ENCODE measurements at places on chromosomes 16 and 17.

DNA sequence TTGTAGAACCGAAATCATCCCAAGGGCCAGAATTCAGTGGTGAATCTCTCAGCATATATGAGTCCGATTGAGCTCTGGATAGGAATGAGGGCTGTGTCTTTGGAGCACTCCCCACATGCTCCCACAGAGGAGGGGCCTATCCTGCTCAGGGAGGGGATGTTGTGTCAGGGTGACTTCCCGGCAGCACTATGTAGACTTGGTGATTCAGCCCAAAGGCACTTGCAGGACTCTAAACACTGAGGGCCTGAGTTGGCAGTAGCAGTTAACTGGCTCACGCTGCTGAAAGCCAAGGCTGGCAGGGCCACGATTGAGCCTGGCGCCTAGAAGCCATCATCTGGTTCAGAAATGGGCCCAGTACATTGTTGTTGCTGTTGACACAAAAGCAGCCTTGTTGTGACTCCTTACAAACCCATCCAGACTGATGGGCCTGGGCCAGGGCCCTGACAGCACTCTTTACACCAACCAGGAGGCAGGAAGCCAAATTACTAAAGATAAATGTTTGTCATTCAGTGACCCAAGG, 31.9 kb downstream of the NMT1 start:
- DNase-seq, result no peak

GRCh38 chr17:30927756-30928155, 6.0 kb downstream of the ADAP2 start:
- DNase-seq, result no peak

- DNase-seq, result peak; percentile 53
Measured at GRCh38 chr17:3004150-3004801, 59.1 kb downstream of the OR1D5 start.

- no peak for DNase-seq
Measured at GRCh38 chr17:28076144-28076543, 33.7 kb downstream of the NLK start.

GRCh38 chr16:920051-920681, 50.6 kb downstream of the LMF1 start:
- no peak for DNase-seq

GRCh38 chr16:57341441-57342303, 16.9 kb upstream of the CCL22 start:
- DNase-seq, result no peak

DNA sequence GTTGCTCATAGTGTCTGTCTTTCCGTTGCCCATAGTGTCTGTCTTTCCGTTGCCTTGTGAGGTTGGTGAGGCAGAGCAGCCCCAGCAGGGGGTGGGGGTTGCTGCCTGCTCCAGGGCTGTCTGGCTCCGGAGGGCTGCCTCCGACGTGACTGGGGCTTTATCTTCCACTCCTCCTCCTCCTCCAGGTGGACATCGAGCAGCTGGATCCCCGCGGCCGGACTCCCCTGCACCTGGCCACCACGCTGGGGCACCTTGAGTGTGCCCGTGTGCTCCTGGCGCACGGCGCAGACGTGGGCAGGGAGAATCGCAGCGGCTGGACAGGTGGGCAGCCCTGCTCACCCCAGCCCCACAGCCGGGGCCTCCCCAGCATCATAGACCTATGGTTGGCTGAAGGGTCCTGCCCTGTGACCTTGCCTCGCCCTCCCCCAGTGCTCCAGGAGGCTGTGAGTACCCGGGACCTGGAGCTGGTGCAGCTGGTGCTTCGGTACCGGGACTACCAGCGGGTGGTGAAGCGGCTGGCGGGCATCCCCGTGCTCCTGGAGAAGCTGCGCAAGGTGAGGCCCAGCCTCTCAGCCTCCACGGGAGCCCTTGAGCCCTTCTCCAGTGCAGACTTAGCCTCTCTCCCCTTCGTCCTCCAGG, 14.7 kb downstream of the ANKRD13B start:
- no peak for DNase-seq

GRCh38 chr17:36720131-36720530, 118.7 kb downstream of the MRM1 start:
- no peak for DNase-seq

GRCh38 chr17:835263-835662, 53.1 kb downstream of the MRM3 start:
- no peak for DNase-seq

GRCh38 chr16:81483970-81484595, 39.5 kb downstream of the CMIP start:
- DNase-seq, result no peak

DNA sequence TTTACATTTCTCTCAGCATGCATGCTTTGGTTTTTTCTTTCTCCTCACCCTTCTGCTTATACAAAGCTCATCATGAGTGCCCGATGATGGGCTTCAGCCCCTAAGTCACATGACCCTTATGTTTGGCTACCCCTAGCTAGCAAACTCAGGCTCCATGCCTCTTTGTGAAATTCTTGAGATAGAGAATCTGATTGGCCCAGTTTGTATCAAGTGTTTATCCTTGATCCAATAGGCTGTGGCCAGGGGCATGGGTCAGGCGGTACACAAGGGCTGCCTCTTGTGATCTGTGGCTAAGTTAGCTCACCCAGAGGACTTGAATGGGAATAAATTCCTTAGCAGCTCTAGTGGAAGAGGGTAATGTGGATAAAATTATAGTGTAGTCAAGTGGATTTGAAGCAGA, 11.5 kb upstream of the TOX3 start:
- DNase-seq, result no peak

- DNase-seq, result no peak
Measured at GRCh38 chr16:14132696-14133048, 61.6 kb downstream of the MRTFB start.

DNA sequence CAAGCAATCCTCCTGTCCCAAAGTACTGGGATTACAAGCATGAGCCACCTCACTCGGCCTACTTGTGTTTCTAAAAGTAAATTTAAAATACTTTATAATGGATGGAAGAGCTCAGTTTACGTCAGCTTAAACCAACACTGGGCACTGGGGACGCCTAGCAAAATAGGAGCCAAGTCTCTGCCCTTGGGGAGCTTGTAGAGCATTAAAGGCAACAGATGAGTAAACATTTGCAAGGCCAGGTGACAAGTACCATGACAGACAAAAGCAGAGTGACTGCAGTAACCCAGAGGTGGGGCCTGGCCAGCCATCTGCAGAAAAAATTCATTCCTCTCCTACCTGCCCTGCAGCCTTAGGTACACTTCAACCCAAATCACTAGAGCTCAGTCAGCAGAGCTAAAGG, 12.1 kb upstream of the NLK start:
- no peak for DNase-seq

GRCh38 chr16:24935336-24935735, 79.8 kb downstream of the ARHGAP17 start:
- DNase-seq, result no peak

- no peak for DNase-seq
Measured at GRCh38 chr17:7977039-7977438, 25.4 kb upstream of the GUCY2D start.

DNA sequence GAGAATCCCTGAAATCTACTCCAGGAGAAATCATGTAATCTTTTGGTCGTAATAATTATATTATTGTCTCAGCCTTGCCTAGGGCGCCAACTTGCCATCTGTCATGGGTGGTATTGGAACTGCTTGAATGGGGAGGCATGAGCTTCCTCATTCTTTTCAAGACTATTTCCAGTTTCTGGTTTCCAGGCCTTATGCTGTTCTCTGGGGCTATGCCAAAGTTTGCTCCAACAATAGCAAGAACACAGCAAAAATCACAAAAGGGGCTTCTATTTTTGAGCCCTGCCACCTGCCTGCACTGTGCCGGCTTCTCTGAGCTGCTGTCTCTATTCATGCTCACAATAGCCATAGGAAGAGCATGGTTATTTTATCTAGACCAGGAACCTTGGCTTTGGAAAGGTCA, 111.7 kb downstream of the SPECC1 start:
- no peak for DNase-seq

DNA sequence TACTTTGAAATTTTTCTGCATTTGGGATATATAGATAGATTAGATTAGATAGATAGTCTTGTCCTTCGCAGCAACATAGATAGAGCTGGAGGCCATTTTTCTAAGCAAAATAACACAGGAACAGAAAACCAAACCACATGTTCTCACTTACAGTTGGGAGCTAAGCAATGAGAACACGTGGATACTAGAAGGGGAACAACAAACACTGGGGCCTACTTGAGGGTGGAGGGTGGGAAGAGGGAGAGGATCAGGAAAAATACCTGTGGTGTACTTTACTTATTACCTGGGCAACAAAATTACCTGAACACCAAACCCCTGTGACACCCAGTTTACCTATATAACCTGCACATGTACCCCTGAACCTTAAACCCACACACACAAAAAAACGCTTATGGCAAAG, 14.3 kb downstream of the PRKAR1A start:
- no peak for DNase-seq

DNA sequence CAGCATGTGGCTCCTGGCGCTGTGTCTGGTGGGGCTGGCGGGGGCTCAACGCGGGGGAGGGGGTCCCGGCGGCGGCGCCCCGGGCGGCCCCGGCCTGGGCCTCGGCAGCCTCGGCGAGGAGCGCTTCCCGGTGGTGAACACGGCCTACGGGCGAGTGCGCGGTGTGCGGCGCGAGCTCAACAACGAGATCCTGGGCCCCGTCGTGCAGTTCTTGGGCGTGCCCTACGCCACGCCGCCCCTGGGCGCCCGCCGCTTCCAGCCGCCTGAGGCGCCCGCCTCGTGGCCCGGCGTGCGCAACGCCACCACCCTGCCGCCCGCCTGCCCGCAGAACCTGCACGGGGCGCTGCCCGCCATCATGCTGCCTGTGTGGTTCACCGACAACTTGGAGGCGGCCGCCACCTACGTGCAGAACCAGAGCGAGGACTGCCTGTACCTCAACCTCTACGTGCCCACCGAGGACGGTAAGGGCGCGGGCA, 645 bp downstream of the NLGN2 start:
- peak; percentile 34 for DNase-seq

- DNase-seq, result no peak
Measured at GRCh38 chr17:51224402-51225262, 35.2 kb downstream of the MBTD1 start.

GRCh38 chr16:85451641-85452363, 161.3 kb upstream of the GSE1 start:
- DNase-seq, result no peak

- DNase-seq, result peak; percentile 50
Measured at GRCh38 chr16:46830417-46830901, 521 bp downstream of the C16orf87 start.

DNA sequence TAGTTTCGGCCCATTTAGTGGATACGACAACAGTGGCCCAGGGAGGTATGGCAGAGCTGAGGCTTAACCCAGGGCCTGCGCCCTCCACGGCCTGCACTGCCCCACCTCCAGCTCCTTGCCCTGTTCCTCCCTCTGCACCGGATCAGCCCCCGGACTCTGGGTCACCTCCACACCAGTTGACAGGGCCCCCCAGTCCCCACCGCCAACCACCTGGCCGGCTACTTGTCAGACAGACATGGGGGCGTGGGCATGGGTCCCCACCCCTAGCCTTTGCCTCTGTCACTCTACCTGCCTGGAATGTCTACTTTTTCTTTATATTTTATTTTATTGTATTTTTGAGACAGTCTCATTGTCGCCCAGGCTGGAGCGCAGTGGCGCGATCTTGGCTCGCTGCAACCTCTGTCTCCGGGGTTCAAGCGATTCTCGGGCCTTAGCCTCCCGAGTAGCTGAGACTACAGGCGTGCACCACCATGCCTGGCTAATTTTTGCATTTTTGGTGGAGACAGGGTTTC, 3.0 kb upstream of the ACTG1 start:
- DNase-seq, result no peak

DNA sequence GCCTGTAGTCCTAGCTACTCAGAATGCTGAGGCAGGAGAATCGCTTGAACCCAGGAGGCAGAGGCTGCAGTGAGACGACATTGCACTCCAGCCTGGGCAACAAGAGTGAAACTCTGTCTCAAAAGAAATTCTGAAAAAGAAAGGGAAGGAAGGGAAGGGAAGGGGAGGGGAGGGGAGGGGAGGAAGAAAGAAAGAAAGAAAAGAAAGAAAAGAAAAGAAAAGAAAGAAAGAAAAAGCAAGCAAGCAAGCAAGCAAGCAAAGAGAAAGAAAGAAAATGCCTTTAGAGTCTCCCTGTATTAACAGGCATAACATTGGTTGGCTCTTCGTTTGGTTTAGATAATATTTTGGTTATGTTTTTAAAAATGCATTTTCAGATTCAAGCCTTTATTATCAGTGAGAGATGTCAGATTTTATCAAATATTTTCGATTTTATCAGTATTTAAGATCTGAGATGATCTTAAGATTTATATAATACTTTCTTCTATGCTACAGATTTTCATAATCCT, 281.1 kb downstream of the NPIPA8 start:
- DNase-seq, result no peak

GRCh38 chr16:83305092-83305491, 502.7 kb upstream of the HSBP1 start:
- DNase-seq, result no peak

- no peak for DNase-seq
Measured at GRCh38 chr16:55487048-55487803, 8.2 kb downstream of the MMP2 start.

DNA sequence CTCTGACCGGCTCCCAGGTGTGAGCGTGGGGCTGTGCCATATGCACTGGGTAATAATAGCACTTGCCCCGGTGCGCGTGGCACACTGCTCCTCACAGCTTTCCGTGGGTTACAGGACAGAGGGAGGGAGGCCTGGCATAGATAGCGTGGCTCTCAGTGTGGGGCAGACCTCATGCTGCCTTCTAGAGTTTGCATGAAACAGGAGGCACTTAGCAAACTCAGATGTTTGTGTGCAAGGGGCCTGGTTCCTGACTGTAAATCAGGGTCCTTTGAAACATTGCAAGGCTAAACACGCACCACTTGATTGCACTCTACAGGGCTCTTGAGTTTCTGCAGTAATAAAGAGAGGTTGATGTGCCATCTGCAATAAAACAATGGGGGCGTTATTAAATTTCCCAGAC, 101.7 kb downstream of the RPTOR start:
- DNase-seq, result no peak

GRCh38 chr17:32693194-32693897, 183.6 kb downstream of the MYO1D start:
- DNase-seq, result no peak

DNA sequence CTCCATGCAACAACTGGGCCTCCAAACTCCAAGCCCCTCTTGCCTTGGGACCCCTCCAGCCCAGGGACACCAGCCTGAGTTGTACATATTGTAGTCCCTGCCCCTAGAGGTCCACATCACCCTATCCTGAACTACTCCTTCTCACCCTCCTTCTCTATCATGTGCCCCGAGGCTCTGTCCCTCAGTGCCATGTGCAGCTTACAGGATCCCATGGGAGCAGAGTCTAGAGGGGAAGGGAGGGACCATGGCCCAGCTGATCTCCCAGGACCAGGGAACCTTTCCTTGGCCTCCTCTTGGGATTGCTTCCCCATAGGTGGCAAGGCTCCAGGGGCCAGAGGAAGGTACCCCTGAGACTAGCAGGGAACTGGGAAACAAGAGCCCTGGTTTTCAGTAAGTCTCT, 35.3 kb downstream of the TMEM132E start:
- no peak for DNase-seq

GRCh38 chr17:34195987-34196386, 59.1 kb upstream of the CCL2 start:
- DNase-seq, result no peak

GRCh38 chr17:4023220-4023619, 59.0 kb upstream of the ATP2A3 start:
- DNase-seq, result no peak
